ENCODE measurements at places on chromosomes 1 and 21.

DNA sequence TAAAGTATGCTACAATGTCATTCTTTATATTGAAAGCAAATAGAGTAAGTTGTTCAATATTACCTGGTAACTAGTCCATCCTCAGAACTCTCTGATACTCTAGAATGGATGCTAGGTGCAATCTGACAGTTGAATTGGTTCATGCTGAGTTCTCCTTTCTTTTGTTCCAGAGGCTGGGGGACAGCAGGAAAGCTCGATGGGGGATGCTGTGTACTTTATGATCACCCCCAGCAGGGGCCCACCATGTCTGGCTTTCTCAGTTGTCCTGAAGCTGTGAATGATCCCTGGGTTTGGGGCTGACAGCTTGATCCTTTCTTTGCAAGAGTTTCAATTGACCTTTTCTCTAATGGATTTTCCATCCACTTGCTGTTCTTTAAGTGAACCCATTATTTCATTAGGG, 22.5 kb downstream of the FMN2 start:
- DNase-seq, result no peak

GRCh38 chr21:34278451-34278850, 85.4 kb upstream of the KCNE2 start:
- no peak for DNase-seq

DNA sequence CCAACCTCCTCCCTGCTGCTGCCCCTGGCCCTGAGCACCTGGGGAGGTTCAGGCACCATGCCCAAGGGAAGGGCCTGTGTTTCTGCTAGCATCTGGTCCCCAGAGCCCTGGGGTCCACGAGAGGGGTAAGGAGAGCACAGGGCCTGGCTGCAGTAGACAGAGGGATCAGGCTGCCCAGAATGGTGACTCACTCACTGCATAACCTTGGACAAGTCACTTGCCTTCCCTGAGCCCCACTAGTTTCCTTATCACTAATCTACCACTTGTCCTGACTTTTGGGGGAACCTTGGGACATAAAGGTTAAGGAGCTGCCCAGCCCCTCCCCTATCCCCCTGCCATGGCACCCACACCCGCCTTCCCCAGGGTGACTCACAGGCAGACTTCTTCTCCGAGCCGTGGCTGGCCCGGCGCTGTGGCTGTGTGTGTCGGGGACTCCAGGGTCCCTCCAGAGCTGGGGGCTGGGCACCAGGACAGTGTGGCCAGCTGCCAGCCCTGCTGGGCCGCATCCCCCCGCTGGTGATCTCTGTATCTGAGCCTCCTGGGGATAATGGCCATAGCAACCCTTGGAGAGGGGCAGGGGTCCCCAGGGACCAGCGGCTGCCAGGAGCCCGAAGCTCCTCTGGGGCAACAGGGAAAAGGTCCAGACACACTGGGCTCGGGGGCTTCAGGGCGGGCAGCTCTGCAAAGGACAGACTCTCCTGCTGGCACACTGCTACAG, 4.0 kb downstream of the ARHGEF19 start:
- no peak for DNase-seq

GRCh38 chr1:60228041-60228491, 154.5 kb upstream of the C1orf87 start:
- DNase-seq, result no peak

DNA sequence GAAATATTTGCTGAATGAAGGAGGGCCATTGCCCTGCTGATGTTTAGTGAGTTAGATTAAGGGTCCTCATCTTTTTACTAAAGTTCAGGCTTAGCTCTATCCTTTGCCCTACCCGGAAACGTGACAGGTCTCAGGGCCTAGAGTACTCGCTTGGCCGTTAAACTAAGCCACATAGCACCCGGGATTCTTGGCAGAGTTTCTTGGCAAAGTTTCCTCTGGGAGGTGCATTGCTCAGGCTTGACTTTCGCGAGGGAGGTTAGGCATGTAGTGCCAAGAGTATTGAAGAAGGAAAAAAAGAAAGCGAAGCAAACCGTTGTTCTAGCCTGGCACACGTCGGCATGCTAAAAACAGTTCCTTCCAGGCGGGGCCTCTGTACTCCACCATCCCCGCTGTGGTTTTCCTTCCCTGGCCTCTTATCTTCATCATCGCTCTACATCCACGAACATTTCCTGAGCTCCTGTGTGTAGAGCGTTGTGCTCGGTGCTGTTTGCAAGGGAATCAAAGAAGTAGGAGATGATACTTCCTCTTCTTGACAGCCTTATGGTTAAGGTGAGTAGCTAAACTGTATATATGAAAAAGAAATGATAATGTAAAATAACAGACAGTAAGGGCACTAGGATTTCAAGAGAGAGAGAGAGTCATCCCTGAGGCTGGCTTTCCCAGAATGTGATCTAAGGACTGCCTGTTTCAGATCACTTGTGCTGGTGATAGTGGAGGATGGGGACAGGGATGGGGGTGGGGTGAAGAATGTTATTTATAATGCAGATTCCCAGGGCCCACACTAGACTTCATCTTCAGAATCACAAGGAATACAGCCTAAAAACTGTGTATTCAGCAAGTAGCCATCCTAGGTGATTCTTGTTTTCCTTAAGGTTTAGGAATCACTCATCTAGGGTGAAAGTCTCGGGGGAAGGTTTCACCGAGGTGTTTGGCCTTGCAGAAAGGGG, 18.8 kb downstream of the RNF220 start:
- DNase-seq, result no peak

DNA sequence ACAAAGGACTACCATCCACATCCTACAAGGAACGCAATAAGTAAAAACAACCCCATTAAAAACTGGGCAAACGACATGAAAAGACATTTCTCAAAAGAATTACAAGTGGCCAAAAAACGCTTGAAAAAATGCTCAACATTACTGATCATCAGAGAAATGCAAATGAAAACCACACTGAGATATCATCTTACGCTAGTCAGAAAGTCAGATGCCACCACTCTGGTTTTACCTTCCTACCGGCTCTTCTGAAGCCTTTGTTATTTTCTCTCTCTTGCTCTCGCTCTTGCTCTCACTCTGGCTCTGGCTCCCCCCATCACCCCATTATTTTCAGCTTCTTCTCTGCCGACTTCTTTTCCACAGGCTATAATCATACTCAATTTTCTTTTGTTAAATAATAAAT, 38.8 kb downstream of the VPS45 start:
- DNase-seq, result no peak

All from activated CD4-positive, CD25-positive, alpha-beta regulatory T cell treated with anti-CD3 and anti-CD28 coated beads, Interleukin-2, amount 50 U/mL, for 16 hours (primary cell).